AG09319 (cell line): ENCODE measurements at places on chromosomes 2 and 18.

DNA sequence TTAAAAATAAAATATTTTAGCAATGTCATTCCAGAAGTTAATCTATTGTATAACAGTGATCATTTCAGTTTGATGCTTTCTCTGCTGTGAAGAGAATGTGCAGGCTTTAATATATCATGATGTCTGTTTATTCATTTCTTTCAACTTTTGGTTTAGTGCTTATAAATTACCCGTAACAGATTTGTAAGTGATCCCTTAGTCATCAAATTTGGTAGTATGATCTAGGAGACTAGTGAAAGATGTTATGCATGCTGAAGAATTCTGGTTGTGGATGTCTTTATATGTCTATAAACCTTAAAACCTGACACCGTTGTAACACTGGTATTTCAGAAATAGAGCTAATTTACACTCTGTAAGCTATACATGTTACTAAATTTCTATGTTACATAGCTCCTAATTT is 260.4 kb downstream of the CPS1 start:
- DNase-seq: no peak

DNA sequence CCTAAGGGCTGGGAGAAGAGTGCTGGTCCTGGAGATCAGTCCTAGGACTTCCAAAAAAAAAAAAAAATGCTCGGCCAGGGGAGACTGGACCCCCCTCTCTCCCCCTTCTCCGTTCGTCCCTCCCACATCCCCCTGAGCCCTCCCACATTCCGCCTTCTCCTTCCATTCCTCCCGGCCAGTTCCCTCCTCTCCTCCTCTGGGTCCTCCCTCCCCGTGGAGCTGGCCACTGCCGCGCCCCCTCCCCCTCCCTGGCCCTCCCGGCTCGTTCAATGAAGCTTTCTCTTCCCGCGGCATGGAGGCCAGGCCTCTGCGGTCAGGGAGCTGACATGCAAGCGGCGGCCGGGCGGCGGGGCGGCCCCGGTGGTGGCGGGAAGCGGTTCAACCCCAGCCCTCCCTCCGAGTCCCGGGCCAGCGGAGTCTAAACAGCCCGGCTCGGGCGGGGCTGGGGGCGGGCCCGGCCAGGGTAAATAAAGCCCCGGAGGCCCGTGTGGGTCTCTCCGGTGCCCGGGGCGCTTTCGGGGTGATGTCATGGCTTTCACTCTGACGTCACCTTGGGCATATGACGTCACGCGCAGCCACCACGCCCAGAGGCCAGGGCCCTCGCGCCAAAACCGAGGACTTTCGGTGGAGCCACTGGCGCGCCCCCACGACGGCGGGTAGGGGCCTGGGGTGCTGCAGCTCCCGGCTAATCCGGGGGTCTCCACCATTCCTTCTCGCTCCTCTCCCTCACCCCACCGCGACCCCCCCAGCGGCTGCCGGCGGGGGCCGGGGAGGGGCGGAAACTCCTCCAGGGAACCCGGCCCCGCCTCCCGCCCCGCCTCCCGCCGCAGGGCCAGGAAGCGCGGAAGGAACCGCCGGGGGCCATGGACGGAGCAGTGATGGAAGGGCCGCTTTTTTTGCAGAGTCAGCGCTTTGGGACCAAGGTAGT is at the start of the genes DOK1 and LOXL3:
Gene DOK1, plus strand, starts transcription at position 829 of the 928 bp plus-strand sequence. Its CDS starts 35 bp downstream, at position 864.
Gene LOXL3, minus strand, starts transcription at position 51 of the 928 bp plus-strand sequence. CDS start 1,308 bp downstream, outside the sequence.
- DNase-seq: peak; percentile 85

DNA sequence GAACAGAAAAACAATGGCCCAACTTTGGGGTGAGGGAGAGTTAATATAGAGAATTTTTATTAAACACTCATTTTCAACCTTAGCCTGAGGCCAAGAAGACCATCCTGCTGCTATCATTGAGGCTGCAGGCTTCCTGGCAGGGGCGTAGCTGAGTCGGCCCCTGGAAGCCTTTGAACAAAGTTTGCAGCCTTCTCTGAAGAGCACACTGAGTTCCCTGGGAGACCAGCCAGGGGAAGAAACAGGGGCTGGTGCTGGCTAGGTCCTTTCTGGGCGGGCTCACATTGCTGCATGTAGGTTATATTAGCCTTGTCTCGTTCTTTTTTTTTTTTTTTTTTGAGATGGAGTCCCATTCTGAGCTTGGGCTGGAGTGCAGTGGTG is 126.8 kb upstream of the HS6ST1 start:
- no peak for DNase-seq

GRCh38 chr2:136025057-136025973 is 39.9 kb upstream of the DARS1 start:
- DNase-seq: no peak

- DNase-seq: no peak
These were observed 18.9 kb downstream of the PTPN18 start for GRCh38 chr2:130374587-130375290.

DNA sequence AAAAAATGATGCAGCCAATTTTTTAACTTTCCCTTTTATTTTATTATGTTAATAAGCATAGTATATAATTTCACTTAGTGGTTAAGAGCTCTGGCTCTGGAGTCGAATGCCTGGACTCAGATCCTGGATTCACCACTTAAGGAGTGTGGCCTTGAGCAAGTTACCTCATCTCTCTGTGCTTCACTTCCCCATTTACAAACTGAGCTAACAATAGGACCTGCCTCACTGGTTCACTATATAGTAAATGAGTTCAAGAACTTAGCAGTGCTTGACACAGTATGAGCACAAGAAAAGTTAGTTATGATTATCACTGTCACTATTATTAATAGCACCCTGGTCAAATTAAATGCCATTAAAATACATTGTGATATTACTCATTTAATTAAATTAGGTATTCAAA is 30.6 kb downstream of the SCN3A start:
- no peak for DNase-seq

DNA sequence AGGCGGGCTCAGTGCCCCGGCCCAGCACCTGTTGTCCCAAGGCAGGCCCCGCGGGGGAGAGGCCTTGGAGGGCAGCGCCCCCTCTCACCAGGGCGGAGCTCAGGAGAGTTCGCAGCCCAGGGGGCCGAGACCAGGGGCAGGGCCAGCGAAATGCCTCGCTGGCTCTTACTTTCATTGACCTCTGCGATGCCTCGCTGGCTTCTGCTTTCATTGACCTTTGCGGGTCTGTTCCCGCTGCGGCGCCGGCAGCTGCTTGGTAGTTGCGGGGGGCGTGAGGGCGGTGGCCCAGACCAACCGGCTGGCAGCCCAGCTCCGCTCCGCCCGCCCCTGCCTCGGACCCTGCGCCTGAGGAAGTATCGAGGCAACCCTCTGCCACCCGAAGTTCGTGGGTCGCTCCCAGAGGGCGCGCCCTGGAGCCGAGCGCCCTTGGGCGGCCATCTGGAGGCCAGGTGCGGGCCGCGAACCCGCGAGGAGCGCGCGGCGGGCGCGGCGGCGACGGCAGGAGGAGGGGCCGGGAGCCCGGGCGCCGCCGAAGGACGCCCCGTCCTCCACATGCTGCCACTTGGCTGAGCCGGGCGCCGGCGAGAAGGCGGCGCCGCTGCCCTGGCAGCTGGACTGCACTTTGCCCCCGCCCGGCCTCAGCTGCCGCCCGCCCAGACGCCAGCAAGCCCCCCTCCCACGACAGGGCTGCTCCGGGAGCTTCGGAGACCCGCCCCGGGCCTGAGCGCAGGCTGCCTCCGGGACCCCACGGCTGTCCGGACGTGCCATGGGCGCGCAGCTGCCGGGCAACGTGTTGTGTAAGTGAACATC is 118.0 kb upstream of the MSTN start:
- no peak for DNase-seq

- no peak for DNase-seq
These were observed 120.7 kb upstream of the RNU4ATAC start for GRCh38 chr2:121409966-121410365.

GRCh38 chr2:51441786-51442185 is 409.9 kb upstream of the NRXN1 start:
- no peak for DNase-seq

DNA sequence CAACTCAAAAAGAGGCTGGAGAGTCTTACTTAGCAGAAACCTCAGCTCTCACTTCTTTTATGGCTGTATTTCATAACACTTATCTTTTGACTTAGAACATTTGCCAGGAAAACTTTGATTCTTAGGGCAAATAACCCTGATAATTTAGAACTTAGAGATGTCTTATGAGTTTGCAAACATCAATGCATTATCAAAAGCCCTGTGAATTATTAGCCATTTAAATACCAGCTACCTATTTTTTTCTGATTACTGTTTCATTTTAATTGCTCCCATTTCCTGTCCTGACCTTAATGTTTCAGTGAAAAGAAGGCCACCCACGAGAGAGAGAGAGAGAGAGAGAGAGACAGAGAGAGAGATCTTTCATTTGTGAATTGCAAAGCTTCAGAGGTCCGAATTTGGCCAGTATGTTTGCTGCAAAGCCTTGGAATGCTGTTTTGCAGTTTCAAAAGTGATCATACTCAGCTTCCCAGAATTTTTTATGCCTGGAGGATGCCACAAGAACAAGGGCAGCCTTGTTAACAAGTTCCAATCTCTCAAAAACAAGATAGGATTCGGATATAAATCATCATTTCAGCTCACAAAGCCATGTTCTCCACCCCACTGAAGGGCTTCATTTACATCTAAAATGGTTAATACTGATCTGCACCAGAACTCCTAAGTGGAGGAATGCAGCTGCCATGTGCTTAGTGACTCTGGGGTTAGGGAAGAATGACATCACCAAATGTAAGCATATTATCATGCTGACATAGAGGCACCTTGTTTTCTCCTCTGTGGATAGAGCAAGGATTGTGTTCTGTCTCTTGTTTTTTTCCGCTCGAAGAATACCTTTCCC is 478.2 kb downstream of the ARHGAP15 start:
- DNase-seq: no peak

GRCh38 chr18:34650121-34650545 is 60.0 kb upstream of the DTNA start:
- DNase-seq: peak; percentile 14

DNA sequence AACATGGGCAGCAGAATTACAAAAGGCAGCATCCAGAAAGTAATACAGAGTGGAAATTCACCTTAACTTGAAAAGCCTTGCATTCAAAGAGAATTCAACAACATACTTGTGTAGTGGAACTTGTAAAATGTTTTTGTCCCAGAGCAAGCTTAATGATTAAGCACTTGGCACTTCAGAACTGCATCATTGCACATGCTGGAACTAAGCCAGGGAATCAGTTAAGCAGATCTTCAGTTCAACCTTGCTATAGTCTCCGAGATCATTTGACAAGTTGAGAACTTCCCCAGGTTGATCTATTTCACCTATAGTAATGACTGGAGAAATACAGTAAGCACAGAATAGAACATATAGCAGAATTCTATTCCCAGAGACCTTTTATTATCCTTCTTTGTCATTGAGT is 1337.2 kb upstream of the NXPH2 start:
- no peak for DNase-seq

DNA sequence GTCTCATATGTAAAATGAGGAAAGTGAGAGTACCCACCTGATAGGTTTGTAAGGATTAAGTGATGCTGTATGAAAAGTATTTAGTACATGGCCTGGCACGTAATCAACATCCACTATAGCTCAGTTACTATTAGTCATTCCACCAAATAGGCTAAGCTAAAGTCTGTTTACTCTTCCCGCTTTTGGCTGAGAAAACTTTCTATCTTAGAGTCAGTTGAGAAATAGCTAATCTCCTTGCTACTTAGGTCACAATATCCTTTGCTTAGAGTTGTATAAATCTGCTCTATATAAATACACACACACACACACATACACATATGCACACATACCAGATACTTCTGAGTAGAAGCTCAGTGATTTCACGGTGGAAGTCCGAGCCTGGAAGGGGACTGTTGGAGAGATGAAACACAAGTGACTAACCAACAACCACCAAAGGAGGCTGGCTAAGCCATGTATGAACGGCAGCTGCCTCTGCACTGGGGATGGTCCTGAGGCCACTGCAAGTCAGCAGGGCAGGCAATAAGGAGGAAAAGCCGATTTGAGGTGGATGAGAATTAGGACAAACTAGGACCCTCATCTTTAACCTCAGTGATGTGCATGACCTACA is 104.6 kb upstream of the EPHA4 start:
- no peak for DNase-seq

DNA sequence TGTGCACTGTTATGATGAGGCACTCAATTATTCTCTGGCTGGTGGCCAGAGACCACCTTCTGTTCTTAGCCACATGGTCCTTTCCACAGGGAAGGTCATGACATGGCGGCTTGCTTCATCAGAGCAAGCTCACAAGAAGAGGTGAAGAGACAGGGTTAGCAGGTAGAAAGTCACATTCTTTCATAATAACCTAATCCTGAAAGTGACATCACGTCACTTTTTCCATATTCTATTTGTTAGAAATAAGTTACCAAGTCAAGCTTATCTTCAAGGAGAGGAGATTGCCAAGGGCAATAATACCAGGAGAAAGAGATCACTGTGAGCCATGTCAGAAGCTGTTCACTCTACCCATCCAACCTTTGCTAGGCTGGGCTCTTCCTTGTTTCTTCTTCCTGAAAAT is 139.4 kb downstream of the OSR1 start:
- DNase-seq: no peak

GRCh38 chr2:147449323-147449991 is 395.4 kb upstream of the ACVR2A start:
- no peak for DNase-seq

DNA sequence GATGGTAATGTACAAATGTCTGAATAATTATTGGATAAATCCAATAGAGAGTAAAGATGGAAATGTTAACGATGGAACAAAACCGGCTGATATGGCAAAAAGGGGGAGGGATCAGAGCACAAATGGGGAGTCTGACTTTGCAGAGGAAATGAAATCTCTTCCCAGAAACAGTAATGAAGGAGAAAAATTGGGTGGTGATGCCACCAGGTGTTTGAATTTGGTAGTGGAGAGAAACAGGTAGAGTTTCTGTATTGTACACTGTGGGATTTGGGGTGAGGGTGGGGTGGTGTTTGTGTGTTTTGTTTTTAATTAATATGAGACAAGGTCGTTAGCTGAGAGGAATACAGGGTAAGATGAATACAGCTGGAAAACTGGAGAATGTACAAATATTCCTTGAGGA is 20.4 kb upstream of the XDH start:
- DNase-seq: no peak

DNA sequence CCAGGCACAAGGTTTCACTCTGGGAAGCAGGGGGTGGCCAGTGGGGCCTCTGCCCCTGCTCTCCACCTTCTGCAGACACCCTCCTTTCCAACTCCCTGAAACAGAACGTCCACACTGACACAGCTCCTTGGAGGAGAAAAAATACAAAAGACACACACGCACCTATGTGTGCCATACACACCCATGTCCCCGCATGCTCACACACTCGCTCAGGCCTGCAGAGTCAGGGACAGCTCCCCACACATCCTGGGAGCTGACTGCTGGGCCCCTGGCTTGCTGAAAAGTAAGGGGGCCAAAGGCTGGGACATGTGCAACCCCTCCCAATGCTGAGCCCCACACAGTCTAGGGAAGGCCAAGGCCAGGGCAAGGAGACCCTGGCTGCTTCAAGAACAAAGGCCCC is 200.5 kb downstream of the TNS1 start:
- DNase-seq: no peak
